ENCODE measurements at places on chromosomes 6 and 20.

- DNase-seq: no peak
Measured at GRCh38 chr6:149052350-149053106, 265.0 kb upstream of the TAB2 start.

DNA sequence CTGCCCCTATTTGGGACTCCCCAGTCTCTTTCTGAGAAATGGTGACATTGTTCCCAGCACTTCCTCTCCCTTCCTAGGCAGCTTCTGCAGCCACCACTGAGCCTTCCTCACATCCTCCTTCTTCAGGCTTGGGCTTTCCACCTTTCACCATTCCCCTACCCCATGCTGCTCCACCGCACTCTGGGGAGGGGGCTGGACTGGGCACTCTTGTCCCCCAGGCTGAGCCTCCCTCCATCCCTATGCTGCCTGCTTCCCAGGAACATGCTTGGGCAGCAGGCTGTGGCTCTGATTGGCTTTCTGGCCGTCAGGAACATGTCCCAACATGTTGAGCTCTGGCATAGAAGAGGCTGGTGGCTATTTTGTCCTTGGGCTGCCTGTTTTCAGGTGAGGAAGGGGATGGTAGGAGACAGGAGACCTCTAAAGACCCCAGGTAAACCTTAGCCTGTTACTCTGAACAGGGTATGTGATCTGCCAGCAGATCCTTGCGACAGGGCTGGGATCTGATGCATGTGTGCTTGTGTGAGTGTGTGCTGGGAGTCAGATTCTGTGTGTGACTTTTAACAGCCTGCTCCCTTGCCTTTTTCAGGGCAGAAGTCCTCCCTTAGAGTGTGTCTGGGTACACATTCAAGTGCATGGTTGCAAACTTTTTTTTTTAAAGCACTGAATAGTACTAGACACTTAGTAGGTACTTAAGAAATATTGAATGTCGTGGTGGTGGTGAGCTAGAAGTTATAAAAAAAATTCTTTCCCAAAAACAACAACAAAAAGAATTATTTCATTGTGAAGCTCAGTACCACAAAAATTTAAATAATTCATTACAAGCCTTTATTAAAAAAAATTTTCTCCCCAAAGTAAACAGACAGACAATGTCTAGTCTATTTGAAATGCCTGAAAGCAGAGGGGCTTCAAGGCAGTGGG, 2.1 kb upstream of the CDKN1A start:
- DNase-seq: peak; percentile 7

DNA sequence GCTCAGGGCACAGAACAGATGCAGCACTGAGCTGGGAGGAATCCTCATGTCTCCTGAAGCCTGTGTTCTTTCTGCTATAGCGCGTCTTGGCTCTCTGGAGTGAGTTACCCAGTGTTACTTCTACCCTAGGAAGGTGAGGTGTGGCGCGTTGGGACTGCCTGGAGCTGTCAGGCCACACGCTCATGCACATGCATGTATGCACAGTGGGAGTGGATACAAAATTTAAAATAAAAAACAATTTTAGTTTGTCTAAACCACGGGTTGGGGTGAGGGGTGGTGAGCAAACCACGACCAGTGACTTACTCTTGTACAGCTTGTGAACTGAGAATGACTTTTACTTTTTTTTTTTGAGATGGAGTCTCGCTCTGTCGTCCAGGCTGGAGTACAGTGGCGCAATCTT, 298.6 kb upstream of the SUPT3H start:
- DNase-seq: no peak

- no peak for DNase-seq
Measured at GRCh38 chr6:92124200-92124651, 1295.1 kb downstream of the EPHA7 start.

- no peak for DNase-seq
Measured at GRCh38 chr6:165615636-165616035, 47.4 kb downstream of the PDE10A start.

GRCh38 chr20:47484303-47484702, 17.4 kb upstream of the NCOA3 start:
- no peak for DNase-seq

DNA sequence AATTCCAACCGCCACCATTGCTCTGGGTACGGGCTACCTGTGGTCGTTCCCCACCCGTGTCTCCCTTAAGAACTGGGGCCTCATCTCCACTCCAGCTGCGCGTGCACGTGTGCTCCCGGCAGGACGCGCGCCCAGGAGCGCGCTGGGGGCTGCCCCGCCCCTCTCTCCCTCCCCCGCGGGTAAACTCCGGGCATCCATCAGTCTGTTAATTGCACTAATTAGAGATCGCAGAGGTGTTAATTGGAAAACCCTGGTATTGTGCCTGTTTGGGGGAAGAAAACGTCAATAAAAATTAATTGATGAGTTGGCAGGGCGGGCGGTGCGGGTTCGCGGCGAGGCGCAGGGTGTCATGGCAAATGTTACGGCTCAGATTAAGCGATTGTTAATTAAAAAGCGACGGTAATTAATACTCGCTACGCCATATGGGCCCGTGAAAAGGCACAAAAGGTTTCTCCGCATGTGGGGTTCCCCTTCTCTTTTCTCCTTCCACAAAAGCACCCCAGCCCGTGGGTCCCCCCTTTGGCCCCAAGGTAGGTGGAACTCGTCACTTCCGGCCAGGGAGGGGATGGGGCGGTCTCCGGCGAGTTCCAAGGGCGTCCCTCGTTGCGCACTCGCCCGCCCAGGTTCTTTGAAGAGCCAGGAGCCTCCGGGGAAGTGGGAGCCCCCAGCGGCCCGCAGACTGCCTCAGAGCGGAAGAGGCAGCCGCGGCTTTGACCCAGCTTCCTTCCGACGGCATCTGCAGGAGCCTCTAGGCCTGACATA, 14.4 kb downstream of the FOXP4 start:
- peak; percentile 94 for DNase-seq

- DNase-seq: no peak
Measured at GRCh38 chr6:125251516-125252220, 50.1 kb downstream of the HDDC2 start.

DNA sequence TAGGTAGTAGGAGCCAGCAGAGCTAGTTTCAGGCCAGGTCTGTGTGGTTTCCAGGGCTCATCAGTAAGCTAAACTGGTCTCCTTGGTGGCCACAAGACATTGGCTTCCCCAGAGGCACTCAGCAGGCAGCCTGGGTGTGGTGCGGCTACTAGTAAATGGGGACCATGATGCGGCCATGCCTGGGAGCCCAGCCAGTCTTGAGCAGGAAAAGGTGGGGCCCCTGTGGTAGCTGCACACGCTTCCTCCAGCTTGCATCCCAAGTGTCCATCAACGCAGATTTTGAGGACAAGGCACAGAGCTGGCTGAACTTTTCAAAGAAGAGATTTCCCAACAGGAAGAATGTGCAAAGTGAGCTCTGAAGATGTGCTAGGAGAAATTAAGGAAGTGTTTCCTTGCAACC, 107.4 kb upstream of the NAA20 start:
- no peak for DNase-seq

- DNase-seq: no peak
Measured at GRCh38 chr6:63716169-63716568, 80.6 kb downstream of the PHF3 start.

GRCh38 chr20:22503577-22503976, 80.8 kb downstream of the FOXA2 start:
- no peak for DNase-seq

- DNase-seq: no peak
Measured at GRCh38 chr6:119348748-119349360, 707 bp downstream of the MAN1A1 start.

DNA sequence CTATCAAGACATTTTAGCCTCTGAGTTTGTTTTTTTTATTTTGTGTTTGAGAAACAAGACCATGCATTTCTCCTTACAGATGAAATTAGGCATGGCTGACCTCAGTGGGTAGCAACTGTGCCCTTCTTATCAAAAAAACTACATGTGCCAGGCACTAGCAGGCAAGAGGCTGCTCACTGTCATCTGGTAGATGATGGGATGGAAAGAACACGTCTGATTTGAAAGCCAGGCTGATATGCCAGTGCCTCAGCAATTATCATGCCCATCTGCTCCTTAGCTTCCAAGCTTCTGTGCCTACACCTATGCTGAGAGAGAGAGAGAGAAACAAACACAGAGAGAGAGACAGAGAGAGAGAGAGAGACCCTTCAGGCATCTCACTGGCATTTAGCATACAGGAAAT, 149.9 kb downstream of the C6orf118 start:
- DNase-seq: no peak

GRCh38 chr20:24316731-24317130, 152.7 kb upstream of the SYNDIG1 start:
- no peak for DNase-seq

Measured in stimulated activated naive CD8-positive, alpha-beta T cell treated with anti-CD3 and anti-CD28 coated beads, Interleukin-15, amount 100 ng/mL, for 72 hours (primary cell).